ENCODE measurements at places on chromosomes 2 and 18. TPM values are rescaled to one million over a fixed set of nuclear protein-coding genes. Genes with fewer than 3 reads are reported as not detected.

ING5 gene
- total RNA-seq = 39.8 TPM

OSR1 gene
- total RNA-seq = 4.4 TPM

ZSWIM2 gene
- total RNA-seq = not detected

GALNT3 gene
- 0.10 TPM for total RNA-seq

GNAL gene
- 0.44 TPM for total RNA-seq

UGT1A7 gene
- not detected for total RNA-seq

SIGLEC15 gene
- total RNA-seq = 0.23 TPM

GREB1L gene
- total RNA-seq = 11.0 TPM

MOGAT1 gene
- total RNA-seq = not detected

RAMP1 gene
- 17.6 TPM for total RNA-seq

IL36B gene
- not detected for total RNA-seq

CLIP4 gene
- 43.0 TPM for total RNA-seq

KCNE4 gene
- total RNA-seq = 0.21 TPM

PLEK gene
- total RNA-seq = 0.13 TPM

MC4R gene
- total RNA-seq = not detected

TTN gene
- 0.13 TPM for total RNA-seq

PDCD1 gene
- 0.15 TPM for total RNA-seq

CHN1 gene
- 20.8 TPM for total RNA-seq

ATOH8 gene
- 3.8 TPM for total RNA-seq

- no peak for DNase-seq
These were observed 57.6 kb upstream of the IL1RL1 start for GRCh38 chr2:102253753-102254150.

- DNase-seq = no peak
These were observed 720.8 kb downstream of the DCDC2C start for GRCh38 chr2:4424153-4424552.

DNA sequence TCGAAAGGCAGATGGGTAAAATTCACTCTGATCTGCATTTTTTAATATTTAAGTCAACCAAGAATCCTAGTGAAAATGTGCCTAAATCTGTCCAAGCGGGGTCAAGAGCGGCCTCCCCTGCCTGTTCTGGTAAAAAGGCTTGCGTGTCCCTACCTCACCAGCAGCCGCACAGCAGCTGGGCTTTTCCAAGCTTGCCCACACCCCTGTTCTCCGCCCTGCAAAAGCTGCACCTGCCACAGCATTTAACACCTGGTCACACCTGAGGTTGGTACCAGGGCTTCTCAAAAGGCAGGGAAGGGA, 25.8 kb upstream of the TMEM182 start:
- no peak for DNase-seq

DNA sequence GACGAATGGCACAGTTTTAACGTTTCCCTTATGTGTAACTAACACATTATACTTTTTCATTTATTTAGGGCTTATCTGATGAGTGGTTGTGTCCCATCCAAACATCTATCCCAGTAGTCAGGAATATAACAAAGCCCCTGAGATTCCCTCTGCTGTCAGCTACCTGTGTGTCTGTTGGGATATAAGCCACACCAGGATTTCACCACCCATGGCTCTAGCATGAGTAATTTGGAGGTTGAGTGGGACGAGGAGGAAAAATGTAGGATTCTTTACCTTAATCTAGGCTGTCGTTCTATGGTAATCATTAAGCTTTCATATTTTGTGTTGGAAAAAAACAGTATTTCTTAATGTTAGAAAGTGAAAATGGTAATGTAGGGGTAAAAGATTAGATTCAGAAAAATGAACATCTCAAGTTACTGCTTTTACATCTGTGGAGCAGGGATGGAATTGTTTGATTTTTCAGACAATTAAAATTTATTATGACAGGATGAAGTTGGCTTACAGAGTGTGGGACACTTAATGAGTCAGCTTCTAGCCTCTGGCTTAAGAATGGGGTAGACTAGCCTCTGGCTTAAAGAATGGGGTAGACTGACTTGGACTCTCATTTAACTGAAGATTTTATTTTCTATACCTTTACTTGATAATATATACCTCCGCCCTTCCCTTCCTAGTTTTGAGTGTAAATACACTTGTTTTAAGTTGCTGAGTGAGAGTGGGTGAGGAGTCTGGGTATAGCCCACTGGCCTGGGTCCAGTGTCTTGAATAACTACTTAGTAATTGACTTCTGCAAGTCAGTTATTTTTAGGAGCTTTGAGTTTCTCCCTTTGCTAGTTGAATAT, 88.5 kb upstream of the RANBP2 start:
- DNase-seq = no peak

DNA sequence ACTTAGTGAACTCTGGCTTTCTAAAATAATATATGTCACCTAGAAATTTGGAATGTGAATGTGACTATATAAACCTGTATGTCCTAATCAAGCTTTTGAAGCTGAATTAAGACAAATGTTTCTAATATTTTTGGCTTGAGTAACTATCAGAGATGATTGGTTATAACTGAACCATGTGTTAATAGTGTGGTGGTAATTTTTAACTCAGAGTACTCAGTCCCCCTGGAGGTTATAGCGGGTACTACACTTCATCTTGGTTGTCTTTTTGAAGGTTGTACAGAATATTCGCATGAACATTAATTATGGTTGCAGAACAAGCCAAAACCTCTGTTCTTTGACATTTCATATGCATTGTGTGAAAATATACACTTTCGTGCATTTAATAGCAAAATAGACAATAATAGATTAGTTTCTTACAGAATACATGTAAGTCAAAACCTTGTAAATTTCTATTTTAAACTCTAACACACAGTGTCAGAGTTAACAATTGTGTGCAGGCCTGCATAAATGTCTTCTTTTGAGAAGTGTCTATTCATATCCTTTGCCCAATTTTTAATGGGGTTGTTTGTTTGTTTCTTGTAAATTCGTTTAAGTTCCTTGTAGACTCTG, 86.0 kb downstream of the OSBPL6 start:
- peak; percentile 25 for DNase-seq

- no peak for DNase-seq
These were observed 141.1 kb downstream of the KLHL29 start for GRCh38 chr2:23526114-23526513.

GRCh38 chr2:140246058-140246457, 1465.9 kb upstream of the NXPH2 start:
- DNase-seq = no peak

GRCh38 chr2:28716265-28716865, 35.3 kb upstream of the PPP1CB start:
- DNase-seq = peak; percentile 92

- DNase-seq = no peak
These were observed 39.7 kb downstream of the UBE2F start for GRCh38 chr2:238006510-238006909.

DNA sequence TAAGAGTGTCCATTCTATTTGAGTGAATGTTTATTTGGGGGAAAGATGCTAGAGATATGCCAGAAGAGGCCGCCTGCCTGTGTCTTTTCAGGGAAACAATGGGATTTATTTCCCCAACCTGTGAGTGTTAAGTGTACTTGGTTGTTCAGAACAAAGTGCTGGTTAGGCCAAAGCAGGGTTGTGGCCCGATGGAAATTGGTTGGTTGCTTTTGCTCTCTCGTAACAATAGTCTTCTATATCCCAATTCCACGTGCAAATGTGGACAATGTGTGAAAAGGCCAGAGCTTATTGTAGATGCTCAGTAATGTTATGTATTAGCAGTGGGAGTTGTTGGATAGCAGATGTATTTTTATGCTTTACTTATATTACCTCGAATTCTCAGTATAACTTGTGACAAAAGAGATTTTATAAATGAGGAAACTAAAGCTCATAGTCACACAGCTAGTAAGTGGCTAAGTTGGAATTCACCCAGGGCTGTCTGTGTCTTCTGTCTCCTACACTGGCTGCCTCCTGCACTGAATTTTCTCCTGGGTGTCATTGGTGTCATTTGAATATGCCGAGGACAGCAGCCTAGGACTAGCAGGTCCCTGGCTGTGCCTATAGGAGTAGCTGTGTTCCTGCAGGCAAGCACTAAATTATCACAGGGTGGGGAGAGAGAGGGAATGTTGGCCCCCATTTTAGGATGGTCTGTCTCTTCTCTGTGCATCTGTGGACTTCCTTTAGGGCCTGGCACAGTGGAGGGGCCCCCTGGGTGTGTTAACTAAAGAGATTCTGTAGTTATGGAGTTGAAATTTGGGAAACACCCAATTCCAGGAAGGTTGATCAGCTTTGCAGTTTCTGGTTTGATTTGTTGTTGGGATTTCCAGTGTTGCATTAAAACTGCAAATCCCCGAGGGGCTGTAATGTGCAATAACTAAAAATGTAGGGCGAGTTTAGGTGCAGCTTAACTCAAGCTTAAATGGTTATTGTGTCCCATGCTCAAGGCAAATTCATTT, 21.6 kb downstream of the GPD2 start:
- DNase-seq = no peak

DNA sequence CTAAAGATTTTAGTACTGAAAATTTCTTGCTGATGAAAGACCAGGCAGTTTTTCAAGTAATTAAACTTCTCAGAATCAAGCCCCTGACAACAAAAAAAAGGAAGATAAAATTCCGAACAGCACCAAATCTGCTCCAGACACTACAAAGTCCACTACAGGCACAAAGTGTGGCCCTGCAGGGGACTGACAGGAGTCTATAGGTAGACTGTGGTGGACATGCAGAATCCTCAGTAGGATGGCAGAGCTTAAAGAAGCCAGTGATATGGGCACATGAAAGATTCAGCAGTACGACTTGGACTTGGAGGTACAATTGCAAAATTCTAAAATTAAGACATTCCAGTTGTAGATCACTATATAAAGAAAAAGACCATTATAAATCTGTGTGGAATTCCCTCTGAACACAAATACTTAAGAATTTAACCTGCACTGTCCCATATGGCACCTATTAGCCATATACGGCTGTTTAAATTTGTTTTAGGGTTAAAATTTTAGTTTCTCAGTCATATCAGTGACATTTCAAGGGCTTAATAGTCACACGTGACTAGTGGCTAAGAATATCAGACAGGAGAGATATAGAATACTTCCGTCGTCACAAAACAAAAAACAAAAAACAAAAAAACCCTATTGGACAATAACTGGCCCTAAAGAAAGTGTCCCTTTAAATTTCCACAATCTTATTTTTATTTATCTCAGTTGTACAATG, 32.0 kb downstream of the SFT2D3 start:
- DNase-seq = no peak

DNA sequence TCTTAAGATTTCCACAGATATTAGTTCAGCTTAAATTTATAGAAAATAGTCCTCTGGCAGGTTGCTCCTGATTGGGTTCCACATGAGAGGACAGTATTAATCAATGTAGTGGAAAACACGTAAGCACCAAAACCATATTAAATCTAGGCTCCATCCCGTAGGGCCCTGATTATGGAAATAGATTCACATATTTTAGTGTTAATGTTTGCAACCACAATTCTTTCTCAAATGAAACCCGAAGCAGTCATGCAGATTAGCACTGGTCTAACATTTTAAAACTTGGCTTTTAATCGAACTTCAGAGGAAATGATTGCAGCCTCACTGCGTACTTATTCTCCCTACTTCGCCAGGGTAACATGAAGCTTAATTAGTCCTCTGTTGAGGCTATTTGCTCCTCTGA, 60.9 kb downstream of the METTL4 start:
- DNase-seq = no peak

DNA sequence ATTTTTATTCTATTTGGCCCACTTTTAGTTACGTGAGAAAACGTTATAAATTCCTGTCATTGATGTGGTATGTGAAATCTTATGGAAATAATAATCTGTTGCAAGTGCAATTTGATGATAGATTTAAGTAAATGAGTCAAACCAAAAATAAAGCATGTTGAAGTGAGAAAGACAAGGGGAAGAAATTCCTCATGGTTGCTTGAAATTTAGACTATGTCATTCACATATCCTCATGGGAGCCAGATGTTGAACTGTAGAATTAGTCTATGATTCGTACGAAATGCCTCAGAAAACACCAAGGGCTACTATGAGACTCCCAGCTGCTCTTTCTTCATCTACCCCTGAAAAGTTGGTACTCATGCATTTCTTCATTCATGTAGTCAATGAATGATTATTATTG, 55.7 kb downstream of the KLHL14 start:
- DNase-seq = no peak

DNA sequence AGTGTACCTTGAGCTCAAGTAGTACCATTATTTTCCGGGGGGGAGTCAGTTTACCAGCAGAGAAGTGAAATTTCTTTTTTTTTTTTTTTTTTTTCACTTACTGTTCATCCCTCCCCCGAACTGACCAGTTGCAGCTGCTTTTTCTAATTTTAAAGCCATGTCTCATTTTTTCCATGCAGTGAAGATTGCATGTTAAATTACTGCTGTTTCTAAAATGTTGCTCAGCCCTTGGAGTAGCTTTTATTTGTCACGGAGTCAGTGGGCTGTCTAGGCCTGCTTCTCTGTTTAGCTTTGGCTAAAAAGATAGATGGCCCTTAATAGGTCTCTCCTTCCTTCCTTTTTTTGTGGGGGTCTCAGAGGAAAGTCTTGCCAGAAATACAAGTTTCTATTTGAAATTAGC, 70.2 kb downstream of the NGEF start:
- no peak for DNase-seq

DNA sequence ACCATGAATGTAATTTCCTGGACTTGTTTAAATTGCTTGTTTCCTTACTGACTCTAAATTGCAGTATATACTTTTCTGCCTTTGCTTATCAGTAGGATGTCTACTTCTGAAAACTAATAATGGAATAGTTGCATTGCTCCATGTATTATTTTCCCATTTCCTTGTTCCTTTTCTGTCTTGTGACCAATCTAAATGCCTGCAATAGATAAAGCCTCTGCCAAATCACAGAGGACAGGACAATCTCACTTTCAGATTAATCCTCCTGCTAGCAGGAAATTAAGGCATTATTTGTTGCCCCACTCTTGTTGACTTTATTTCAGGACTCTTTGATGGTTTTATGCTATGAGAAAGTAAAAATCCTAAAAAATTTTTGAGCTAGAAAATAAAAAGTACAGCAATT, 4.7 kb upstream of the ESCO1 start:
- DNase-seq = no peak

DNA sequence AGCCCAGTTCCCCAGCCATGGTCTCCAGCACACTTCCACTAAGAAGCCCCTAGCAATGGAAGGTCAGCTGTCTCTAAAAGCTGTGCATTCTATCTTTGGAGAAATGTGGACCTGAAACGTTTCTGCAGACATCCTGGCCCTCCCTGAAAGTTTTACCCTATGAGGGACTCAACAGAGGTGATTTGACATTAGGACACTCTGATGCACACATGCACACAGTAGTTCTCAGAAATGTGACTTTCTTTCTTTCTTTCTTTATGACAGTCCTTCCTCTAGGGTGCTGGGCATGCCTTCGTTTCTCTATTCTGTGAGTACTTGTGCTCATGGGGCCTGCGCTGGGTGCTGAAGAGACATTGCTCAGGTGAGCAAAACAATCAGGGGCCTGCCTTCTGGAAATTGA, 857.3 kb downstream of the RNF144A start:
- no peak for DNase-seq

GRCh38 chr2:38619458-38620164, 16.9 kb upstream of the HNRNPLL start:
- no peak for DNase-seq

DNA sequence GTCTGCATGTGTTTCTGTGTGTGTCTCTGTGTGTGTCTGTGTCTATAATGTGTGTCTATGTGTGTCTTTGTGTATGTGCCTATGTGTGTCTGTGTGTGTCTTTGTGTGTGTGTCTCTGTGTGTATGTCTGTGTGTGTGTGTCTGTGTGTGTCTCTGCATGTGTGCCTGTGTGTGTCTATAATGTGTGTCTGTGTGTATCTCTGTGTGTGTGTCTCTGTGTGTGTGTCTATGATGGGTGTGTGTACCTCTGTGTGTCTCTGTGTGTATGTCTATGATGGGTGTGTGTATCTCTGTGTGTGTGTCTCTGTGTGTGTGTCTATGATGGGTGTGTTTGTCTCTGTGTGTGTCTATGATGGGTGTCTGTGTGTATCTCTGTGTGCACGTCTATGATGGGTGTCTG, 126.2 kb upstream of the GPC1 start:
- no peak for DNase-seq

Measured in Panc1 (cell line).